Activated naive CD8-positive, alpha-beta T cell treated with anti-CD3 and anti-CD28 coated beads for 36 hours (primary cell): ENCODE measurements at places on chromosomes 11 and 22. TPM values are rescaled to one million over a fixed set of nuclear protein-coding genes. Genes with fewer than 3 reads are reported as not detected.

Gene KRTAP5-3
- total RNA-seq = not detected

Gene OTOG
- not detected for total RNA-seq

Gene GSTT2B
- total RNA-seq = not detected

Gene EFCAB6
- 0.36 TPM for total RNA-seq

Gene DNAJB7
- not detected for total RNA-seq

Gene HTR3B
- not detected for total RNA-seq

DNA sequence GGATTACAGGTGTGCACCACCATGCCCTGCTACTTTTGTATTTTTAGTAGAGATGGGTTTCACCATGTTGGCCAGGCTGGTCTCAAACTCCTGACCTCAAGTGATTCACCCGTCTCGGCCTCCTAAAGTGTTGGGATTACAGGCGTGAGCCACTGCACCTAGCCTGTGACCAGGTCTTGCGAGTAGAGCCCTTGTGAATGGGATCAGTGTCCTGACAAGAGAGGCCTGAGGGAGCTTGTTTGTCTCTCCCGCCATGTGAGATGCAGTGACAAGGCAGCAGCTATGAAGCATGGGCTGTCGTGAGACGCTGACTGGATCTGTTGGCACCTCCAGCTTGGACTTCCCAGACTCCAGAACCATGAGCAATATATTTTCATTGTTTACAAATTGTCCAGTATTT is 69.3 kb downstream of the LRRC32 start:
- DNase-seq = no peak

GRCh38 chr22:47064416-47064815 is 302.0 kb downstream of the TBC1D22A start:
- DNase-seq = no peak

- DNase-seq = peak; percentile 58
Measured at GRCh38 chr11:63635762-63636465, 21.7 kb upstream of the PLAAT3 start.

GRCh38 chr22:30250039-30250565 is 3.5 kb upstream of the LIF start:
- DNase-seq = no peak

GRCh38 chr22:20624161-20624616 is 116.8 kb downstream of the MED15 start:
- peak; percentile 74 for DNase-seq

GRCh38 chr22:45911601-45912271 is 65.2 kb downstream of the WNT7B start:
- DNase-seq = no peak

DNA sequence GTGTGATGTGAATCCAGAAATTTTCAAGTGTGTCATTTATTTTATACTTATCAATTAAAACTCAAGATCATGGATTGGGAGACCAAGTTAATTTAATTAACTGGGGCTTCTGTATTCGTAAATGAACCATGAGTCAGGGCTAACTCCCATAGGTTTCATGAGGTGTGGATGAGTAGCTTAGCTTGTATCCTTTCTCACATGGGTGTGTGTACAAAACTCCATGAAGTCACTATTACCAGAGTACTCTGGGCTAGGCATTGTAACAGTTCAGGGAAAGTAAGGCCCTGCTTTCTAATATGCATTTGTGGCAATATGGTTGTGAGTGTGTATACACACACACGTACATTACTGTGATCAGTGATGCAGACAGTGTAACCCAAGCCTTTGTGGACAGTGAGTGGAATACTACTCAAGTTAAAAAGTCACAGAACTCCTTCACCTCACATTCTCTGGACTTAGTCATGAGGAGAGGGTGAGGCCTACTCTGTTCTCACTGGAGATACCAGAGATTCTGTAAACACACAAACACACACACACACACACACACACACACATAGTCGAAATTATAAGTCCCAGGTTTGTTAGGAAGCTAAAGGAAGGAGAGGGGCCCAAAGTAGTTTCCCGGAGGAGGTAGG is 3.5 kb downstream of the CNTF start:
- DNase-seq = no peak

DNA sequence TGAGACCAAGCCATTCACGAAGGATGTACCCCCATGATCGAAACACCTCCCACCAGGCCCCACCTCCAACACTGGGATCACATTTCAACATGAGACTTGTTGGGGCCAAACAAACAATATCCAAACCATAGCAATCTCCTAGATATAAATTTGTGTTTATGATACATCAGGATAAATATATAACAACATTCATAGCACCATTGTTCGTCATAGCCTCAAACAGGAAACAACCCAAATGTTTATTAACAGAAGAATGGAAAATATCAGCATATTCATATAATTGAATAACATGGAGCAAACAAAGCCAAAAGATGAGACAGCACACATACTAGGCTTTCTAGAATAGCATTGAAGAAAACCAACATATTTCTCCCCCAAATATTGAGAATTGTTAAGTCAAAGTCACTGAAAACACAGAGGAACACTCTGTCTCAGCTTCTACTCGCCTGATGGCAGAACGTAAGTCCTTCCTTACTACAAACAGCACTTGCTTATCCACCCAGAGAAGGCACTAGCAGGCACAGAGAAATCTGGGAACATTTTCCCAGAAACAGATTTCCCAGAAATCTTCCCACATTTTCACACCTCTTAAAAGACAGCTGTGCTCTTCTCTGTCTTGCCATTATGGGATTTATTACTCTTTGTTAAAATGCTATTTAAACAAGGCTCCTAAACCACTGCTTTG is 8.1 kb upstream of the GDPD4 start:
- no peak for DNase-seq

- DNase-seq = no peak
Measured at GRCh38 chr11:108562746-108563581, 30.6 kb downstream of the EXPH5 start.

GRCh38 chr11:79121351-79121750 is 319.5 kb downstream of the TENM4 start:
- DNase-seq = no peak

DNA sequence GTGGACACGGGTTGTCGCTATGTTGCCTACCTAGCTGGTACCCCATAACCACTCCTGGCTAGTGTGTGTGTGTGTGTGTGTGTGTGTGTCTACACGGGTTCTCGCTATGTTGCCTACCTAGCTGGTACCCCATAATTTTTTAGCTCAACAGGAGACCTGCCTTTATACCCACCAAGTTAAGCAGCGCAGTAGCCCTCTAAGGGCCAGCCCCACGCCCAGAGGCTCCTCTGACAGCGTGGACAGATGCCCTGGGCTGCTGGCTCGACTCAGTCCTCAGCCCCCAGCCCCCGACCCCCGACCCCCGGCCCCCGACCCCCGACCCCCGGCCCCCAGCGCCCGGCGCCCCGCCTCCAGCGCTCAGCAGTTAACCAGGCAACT is 351 bp upstream of the AKIP1 start:
- peak; percentile 6 for DNase-seq

- DNase-seq = peak; percentile 59
Measured at GRCh38 chr22:45240104-45240809, 437 bp downstream of the KIAA0930 start.
